ENCODE measurements at places on chromosomes 2 and 18.

GRCh38 chr2:235937087-235937486 lies 231.1 kb downstream of the GBX2 start:
- DNase-seq: no peak

GRCh38 chr2:237309011-237309410 lies 105.0 kb downstream of the COL6A3 start:
- DNase-seq: no peak

- DNase-seq: no peak
Observed at GRCh38 chr2:18412980-18413675, 147.3 kb downstream of the RDH14 start.

GRCh38 chr2:16247326-16248122 lies 307.2 kb downstream of the MYCN start:
- no peak for DNase-seq

GRCh38 chr2:43238813-43239212 lies 12.4 kb upstream of the ZFP36L2 start:
- DNase-seq: no peak

GRCh38 chr2:15154297-15154696 lies 406.8 kb downstream of the NBAS start:
- no peak for DNase-seq

- no peak for DNase-seq
Observed at GRCh38 chr2:162917626-162918025, 79.1 kb upstream of the KCNH7 start.

DNA sequence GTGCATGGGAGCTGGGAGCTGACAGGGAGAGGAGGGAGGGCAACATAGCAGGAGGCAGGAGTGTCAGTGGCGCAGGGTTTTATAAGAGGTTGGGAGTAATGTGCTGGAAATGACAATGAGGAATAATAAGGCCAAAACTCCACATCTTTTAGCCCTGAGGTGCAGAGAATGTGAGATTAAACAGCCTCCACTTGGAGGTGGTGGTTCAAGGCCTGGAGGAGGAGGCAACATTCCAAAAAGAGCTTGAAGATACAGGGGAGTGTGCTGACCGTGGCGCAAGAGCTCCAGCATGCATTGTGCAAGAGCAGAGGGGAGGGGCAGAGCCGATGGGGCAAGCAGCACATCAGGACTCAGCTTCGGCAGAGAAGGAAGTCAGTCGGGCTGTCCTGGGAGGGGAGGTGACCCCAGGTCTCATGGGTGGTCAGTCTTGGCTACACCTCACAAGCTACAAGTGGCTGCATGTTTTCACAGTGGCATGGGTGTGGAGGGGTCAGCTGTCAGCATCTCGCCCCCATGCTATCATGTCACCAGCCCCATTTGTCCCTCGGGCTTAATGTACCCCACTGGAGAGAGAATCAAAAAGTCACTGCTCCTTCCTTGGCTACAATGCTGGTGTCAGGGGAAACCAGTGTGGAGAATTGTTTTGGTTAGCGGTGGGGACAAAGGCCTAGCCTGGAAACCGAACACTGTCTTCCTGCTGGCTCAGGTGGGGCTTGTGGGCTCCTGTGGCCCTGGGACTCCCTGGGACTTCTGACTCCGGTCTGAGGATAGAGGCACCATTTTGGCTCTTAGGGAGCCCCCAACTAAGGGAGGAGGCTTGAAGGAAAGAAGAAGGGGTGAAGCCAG lies 208.0 kb downstream of the ZFP36L2 start:
- no peak for DNase-seq

GRCh38 chr2:233688341-233688740 lies 4.3 kb upstream of the UGT1A6 start:
- DNase-seq: no peak

GRCh38 chr2:40150266-40150665 lies 301.6 kb downstream of the SLC8A1 start:
- no peak for DNase-seq

GRCh38 chr18:23735021-23735464 lies 45.8 kb downstream of the LAMA3 start:
- no peak for DNase-seq

- DNase-seq: no peak
Observed at GRCh38 chr2:128617029-128617590, 298.4 kb upstream of the HS6ST1 start.

DNA sequence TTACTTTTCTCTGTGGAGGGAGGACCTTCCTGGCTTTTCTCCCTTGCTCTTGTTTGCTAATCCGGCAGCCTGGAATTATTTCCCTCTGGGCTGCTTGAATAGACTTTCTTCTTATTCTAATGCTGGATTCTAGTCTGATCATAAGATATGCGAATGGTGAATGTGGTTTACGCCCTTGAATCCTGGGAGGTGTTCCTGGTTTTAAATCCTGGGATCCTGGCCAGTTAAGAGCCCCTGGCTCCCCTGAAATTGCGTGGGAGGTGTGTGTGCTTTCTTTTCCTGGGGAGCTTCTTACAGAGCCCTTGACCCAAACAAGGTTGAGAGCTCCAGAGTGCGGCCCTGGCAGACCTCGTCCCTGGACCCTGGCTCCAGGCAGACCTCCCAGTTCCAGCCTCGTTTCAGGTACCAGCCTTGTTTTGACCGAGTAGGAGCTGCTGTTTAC lies 2.8 kb downstream of the SH3BP4 start:
- DNase-seq: no peak

DNA sequence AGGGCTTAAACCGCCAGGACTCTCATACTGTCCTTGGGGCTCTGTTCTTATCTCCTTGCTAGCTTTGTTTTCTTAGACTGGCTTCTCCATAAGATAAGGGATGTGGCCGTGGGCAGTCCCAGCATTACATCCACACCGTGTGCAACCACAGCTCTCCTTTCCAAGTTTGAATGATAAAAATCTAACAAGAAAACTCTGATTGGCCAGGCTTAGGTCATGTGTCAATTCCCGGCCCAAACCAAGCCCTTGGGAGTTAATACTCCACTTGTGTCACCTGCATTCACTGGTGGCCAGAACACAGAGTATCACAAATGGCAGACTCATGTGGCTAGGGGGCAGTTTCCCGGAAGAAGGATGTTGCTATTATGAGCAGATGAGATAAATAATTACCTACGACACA lies 43.2 kb upstream of the KDM3A start:
- no peak for DNase-seq

GRCh38 chr18:7579918-7580542 lies 12.9 kb downstream of the PTPRM start:
- no peak for DNase-seq

DNA sequence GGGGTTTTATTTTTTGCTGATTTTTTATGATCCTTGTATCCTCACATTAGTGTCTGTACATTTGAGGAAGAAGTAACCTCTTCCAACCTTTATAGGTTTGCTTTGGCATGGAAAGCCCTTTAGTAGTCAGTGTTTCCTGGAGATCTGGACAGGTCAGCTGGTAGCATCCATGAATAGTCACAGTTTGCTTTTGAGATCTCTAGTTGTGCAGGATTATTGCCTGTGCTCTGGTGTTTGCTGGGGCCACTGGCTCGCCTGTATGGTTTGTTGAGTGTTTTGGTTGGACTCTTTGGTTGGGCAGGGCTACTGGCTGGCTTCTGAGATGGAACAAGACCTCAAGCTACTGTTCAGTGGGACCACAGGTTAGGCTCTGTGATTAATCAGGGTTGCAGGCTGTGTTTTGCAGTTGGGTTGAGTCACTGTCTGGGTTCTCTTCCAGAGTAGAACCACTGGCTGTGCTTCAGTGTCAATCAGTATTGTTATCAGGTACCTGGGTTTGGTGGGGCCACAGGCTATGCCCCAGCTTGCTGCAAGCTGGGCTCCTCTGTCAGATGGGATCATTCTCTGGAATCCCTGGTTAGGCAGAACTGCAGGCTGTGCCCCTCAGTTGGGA lies 20.0 kb downstream of the SP140L start:
- no peak for DNase-seq

- no peak for DNase-seq
Observed at GRCh38 chr2:226578373-226578772, 221.2 kb downstream of the IRS1 start.

GRCh38 chr2:178404368-178404767 lies 46.6 kb downstream of the PRKRA start:
- no peak for DNase-seq

DNA sequence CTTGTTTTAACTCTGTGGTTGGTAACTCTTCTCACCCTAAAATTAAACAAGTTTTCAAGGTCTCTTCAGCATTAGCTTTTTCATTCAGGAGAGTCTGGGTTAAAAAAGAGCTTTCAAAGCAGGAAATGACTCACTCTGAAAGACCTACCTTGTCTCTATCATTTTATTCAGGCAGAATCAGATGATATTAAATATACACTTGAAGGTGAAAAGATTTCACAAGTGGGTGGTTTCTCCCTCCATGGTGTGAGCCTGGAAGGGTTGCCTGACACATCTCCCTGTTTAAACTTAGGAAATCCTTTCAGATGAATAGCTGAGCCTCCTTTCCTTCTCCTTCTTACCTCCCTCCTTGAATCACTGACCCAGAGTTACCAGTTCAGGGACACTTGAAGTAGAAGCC lies 1402.0 kb upstream of the PIK3C3 start:
- DNase-seq: no peak

DNA sequence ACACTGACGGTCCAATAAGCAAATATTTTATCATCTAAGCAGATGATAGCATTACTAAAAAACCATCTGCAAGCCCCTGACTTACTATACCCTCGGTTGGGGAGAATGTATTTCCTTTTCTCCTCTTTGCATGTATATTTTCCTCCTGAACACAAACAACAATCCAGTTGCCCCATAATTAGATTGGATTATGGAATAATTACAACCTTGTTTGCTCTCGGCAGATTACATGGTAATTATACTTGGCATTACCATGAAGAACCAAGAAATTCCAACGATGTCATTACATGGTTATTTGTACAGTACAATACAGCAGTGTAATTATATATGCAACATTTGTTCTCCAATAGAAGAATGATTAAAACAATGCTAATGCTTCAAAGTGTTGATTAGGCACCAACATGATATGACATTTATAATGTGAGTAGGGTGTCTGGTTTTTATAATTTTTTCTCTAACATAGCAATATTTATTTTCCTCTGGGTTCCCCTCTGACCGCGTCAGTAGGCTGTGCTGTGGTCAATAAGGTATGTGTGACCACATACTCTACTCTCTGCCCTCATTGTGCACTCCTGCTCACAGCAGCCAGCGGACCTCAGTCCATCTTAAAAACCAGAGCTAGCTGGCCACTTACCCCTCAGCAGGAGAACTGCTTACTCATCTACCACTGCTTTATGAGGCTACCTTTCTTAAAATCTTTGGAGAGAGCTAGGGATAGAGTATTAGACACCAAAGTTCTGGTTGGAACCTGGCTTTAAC lies 176.1 kb downstream of the INSIG2 start:
- DNase-seq: no peak

DNA sequence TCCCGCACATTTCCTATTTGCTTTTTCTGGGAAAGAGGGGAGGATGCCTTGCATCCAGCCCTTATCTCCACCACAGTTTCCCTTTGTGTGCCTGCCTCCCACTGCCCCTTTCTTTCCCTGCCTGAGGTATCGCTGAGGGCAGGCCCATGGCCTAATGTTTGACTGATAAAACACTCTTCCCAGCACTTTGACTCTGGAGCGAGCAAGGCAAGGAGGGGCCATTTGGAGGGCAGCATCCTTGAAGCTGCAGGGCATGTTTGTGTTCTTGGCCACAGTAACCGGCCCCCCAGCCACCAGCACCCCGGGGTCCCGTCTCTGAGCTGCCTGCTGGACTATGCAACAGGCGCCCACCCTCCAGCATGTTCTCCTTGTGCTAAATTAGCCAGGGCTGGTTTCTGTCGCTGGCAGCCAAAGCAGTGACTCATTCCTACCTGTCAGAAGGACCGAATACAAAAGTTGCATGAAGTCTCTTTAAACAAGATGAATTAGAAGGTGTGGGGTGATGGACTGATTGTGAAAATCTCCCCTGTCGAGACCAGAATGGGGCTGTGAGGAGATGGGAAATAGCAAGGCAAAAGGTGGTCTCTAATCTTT lies 50.7 kb downstream of the BCL2L11 start:
- no peak for DNase-seq

- no peak for DNase-seq
Observed at GRCh38 chr2:146544701-146545100, 1300.1 kb upstream of the ACVR2A start.

DNA sequence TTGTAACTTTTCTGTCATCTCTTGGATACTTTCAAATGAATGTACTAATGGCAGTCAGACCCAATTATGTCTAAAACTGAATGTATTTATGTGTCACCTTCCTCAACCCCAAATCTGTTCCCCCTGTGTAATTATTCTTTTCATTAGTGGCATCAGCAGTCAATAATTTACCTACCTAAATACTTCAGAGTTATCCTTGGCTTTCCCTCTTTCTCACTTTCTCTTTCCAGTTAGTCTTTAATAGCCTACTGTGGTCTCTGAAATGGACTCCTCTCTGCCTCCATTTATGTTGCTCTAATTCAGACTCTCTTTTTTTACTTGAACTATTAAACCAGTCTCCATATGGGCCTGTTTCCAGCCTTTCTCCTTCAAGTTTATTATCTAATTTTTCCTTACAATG lies 21.0 kb downstream of the C18orf63 start:
- DNase-seq: no peak

- no peak for DNase-seq
Observed at GRCh38 chr2:62076980-62077638, 118.8 kb upstream of the B3GNT2 start.

- DNase-seq: no peak
Observed at GRCh38 chr2:2332381-2332780, 1.3 kb upstream of the MYT1L start.

GRCh38 chr18:62200121-62200914 lies 13.3 kb downstream of the RELCH start:
- DNase-seq: no peak

- DNase-seq: no peak
Observed at GRCh38 chr2:26429779-26430578, 28.3 kb downstream of the DRC1 start.

DNA sequence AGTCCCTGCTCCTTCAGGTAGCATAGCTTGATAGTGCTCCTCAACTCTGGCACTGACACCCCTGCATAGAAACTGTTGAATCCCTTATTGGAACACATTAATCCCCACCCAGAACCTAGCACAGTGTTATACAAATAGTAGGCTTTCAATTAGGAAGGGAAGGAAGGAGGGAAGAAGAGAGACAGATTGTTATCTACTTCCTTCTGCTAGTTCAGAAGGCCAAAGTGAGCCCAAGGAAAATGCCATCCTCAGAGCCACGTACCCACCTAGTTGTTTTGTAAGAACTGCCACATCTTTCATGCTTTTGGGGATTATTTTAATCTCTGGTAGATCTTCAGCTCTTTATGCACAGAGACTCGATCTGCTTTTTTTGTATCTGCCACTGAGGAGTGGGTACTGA lies 75.1 kb downstream of the CLHC1 start:
- no peak for DNase-seq

GRCh38 chr2:13046557-13047165 lies 329.9 kb downstream of the TRIB2 start:
- no peak for DNase-seq

DNA sequence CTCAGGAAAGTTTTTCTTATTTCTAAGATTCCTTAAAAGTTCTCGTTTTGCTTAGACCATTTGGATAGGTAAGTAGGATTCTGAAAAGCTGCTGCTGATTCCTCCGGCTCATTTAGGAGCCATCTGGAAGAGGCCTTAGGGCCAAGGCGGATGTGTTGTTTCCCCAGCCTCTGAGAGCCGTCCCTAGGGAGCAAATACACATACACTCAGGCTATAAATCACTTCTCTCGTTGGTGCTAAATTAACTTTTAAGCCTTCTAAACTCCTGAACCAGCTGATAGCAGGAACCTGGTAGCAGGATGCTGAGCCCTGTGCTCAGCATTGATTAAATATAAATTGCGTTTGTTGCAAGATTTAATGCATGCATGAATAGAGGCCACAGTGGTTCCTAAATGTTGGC lies 109.8 kb downstream of the ADCYAP1 start:
- no peak for DNase-seq

- no peak for DNase-seq
Observed at GRCh38 chr2:19120941-19121750, 237.3 kb downstream of the OSR1 start.

GRCh38 chr2:42167458-42167857 lies 1.7 kb upstream of the EML4 start:
- DNase-seq: no peak
